ENCODE measurements at places on chromosomes 1 and 21.

DNA sequence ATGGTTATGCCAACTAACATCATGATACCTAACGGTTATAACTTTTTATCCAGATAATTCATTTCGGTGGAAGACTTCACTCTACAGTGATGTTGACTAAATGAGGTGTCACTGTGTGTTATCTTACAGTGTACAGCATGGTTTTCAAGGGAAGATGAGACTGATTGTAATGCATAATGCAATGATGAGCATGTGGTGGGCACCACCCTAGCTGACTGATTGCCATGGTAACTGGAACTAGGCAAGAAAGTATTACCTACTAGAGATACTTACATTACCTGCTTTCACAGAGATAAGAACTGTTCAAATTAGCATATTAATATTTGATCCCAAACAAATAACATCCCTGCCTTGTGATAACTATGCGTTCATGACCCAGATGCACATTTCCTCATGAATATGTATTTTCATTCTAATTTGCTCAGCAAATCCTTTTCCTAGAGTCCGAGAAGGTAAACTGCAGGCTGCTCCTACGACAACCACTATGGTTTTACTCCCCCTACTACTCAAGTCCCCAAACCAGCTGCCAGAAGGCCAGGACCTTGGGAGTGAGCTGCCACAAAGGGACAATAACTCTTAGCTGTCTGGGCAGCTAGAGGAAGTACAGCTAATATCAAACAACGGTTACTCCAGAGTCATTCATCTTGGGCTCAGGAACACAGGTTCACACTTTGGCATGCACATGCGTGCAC is 29.2 kb downstream of the TRABD2B start:
- DNase-seq: no peak

- no peak for DNase-seq
Observed at GRCh38 chr21:27060190-27060589, 93.3 kb upstream of the ADAMTS5 start.

DNA sequence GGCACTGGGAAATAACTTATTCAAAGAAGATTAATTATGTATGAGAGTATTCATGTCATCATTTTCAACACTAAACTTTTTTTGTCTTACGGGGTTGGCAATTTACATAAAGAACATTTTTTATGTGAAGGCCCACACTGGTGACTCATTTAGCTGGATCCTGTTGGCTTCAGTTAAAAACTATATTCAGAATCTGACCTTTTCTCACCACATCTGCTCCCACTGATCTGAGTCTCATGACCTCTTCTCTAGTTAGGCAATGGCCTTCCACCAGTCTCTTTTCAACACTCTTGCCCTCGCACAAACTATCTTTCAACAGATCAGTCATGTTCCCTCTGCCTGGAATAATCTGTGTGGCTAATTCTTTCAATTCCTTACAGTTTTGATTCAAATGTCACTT is 53.4 kb downstream of the TMPRSS15 start:
- DNase-seq: no peak

DNA sequence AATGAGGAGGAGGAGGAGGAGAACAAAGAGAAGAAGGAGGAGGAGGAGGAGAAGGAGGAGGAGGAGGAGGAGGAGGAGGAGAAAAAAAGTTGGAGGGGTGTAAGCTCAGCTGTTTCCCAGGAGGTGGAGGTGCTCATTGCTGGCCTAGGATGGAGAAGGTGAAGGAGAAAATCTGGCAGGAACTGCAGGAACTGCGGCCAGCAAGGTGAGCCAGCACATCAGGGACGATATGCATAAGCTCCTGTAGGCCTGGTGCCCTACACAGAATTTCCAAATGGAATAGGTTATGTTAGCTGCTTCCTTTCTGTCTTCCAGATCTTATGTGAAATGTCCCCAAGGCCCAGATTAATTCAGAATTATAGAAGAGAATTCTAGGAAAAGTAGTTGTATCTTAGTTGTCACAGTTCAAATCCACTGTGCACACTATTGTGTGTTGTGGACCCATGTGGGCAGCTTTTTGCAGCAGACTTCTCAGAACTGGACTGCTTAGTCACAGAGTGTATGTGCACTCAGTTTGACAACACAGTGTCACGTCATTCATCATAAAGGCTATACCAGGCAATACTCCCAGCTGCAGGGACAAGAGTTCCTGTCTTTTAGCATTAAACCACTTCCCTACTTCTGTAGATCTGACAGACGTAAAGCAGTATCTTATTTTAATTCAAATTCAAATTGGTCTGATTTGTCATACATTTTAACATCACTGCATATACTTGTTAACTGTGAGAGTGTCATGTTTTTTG is 303.7 kb downstream of the HLX start:
- no peak for DNase-seq

- no peak for DNase-seq
Observed at GRCh38 chr1:171985639-171986038, 144.3 kb downstream of the DNM3 start.

- no peak for DNase-seq
Observed at GRCh38 chr1:66300972-66301451, 232.9 kb upstream of the SGIP1 start.

DNA sequence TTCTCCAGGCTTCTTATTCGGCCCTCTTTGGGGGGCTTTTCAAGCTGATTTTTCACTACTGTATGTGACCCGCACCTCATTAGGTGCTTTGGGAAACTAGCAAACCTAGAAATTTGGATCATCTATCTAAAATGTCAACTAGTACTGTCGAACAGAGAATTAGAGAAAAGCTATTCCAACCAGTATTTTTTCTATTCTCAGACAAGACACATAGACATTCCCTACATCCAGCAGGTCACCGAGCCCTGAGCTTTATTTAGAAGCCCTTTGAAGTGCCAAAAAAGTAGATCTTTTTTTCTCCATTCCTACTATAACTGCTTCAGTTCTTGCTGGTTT is 310 bp upstream of the SSR2 start:
- DNase-seq: no peak

DNA sequence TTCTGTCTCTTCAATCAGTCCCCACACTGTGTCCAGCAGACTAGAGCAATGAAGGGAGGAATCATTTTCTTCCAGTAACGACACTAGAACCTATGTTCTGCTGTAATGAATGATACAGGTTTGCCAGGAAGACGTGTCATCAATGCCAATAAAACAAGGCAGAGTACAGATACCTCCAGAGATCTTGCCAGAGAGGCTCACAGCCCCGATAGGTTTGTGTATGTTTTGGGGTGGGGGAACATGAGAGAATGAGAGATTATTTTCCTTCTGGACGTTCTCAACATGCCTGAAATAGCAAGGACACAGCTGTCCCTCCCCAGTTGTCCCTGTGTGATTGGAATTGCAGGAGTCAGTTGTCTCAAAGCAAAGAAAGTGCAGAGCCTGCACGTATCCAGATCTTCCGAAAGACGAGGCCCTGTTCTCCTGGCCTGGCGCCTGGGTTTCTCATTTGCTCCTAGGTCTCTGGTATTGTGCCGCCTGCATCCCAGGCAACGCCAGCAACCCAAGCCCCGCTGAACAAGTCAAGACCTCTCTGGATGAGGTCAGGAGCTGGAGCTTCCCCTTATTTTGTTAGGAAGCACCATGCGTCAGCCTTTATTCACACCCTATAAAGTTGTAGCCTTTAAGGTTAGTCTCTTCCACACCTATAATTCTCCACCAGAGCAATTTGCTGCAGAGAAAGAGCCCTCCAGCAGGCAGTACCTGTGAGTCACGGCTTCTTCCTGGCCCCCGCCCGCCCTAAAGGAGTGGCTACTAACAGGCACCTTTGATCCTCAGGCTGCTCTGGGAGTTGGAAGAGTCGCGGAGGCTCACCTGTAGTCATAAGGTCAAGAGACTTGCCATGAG is 130.5 kb downstream of the TOMM20 start:
- no peak for DNase-seq

DNA sequence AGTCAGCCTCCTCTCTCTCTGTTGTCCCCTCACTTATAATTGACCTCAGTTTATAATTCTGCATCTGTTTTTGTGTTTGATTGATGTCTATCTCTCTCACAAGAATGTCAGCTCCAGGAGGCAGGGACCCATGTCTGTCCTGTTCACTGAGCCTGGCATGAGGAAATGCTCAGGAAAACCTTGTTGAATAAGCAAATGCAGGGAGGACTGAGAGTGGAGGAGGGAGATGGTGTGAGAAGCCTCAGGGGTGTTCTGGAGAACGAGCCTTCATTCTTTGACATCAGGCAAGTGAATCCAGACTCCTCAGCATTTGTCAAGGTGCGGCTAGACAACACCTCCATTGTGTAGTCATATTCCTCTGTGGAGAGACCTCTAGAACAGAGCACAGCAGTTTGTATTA is 45.5 kb downstream of the MAN1C1 start:
- DNase-seq: no peak

- DNase-seq: no peak
Observed at GRCh38 chr1:110452330-110452729, 1.4 kb downstream of the PROK1 start.

DNA sequence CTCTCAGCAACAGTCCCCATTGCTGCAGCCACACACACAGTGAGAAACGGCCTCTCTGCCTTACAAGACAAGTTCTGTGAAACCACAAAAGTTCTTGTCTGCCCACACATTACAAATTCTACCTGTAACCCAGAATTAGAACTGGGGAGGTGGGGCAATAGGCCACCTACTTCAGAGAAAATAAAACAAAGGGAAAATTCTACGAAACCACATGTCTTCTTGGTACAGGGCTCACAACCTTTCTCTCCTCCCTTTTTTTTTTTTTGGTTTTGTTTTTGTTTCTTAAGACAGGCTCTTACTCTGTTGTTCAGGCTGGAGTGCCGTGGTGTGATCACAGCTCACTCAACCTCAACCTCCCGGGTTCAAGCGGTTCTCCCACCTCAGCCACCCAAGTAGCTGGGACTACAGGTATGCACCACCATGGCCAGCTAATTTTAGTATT is 30.2 kb downstream of the LPAR3 start:
- DNase-seq: no peak

DNA sequence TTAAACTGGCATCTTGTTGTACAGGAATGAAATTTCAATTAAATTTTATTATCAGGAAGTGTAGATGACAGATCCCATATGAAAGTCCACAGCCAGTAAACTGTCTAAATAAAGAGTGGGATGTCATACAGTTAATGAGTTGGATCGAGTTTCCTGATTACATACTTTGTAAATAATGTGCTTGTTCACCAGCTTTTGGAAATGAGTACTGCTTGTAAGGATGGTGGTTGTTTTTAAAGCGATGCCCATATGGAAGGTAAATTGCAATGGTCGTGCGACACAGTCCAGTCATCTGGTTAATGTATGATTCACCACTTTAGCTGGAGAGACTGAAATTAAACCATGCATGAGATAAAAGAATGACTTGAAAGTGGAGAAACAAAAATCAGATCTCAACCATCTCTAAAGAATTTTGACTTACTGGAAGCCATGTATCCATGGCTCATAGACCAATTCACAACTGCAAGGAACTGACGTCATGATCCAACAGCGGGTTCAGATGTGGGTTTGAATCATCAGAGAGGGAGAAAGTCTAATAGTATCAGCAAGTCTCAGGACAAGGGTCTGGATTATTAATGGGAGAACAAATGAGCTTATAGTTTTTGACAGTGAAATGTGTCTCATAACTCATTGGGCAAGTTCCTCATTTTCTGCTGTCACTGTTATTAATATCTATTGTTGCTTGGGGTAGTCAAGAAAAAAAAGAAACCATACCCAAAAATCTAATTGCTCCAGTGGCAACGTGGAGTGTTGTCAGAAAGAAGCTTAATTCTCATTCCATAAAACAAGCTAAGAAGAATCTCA is 49.0 kb downstream of the MAP10 start:
- no peak for DNase-seq

GRCh38 chr1:5921129-5921528 is 71.1 kb downstream of the NPHP4 start:
- DNase-seq: no peak

DNA sequence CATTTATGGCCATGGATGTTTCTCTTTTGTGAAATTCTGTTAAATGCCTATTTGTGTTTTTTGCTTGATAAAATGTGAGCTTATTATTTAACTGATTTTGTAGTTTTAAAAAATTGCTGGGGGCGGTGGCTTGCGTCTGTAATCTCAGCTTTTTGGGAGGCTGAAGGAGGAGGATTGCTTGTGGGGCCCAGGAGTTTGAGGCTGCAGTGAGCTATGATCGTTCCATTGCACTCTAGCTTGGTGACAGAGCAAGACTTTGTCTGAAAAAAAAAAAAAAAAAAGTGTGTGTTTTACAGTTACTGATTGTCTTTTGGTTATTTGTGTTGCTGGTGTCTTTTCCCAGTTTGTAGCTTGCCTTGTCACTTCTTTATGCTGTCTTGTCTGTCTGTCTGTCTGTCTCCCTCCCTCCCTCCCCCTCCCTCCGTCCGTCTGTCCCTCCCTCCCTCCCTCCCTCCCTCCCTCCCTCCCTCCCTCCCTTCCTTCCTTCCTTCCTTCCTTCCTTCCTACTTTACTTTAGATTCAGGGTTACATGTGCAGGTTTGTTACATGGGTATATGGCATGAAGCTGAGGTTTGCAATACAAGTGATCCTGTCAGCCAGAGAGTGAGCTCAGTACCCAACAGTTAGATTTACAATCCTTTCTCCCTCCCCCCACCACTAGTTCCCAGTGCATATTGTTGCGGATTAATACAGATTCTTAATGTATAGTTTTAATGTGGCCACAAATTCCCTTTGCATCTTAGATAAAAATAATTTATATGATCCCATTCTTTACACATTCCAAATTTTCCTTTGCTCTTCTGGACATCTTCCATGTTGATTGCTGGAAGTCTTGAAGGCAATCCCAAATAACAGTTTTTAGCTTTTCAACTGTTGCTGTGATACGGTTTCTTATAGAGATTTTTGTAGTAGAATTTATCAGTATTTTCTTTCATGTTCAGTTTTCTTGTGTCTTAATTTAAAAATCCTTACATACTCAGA is 25.1 kb downstream of the PTBP2 start:
- DNase-seq: no peak

DNA sequence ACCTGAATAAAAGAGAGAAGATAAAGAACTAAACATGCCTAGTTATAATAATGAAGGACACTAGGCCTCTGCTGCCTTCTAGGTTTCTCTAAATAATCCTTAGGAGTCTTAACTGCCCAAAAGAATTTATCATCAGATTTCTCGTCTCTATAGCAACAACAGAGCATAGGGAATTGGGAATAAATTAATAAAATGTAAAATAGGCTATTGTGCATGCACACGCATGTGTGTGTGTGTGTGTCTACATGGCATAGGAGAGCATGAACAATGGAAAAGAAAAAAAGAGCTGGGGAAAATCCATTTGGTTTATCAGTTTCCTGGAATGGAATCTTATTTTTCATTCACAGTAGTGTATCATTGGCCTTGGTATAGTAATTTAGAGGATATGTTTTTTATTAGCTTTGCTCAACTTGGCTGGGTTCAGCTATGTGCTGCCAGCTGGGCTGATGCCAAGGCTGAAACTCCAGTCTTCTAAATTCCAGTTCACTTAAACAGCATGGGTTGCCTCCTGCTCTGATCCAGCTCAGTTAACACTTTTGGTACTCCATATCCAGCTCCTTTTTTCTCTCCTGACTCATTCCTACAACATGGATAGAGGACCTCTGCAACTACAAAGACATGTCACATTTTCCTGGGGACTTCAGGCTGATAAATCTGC is 80.6 kb upstream of the SLFNL1 start:
- DNase-seq: no peak

GRCh38 chr1:205255941-205256780 is 28.4 kb downstream of the TMCC2 start:
- DNase-seq: peak; percentile 67

GRCh38 chr1:87132284-87132870 is 196.3 kb upstream of the LMO4 start:
- DNase-seq: no peak

Measured in activated T-helper 1 cell treated with Interleukin-2 at 50 U/mL for 16 hours (primary cell).